ENCODE measurements at places on chromosomes 2 and 18. TPM values are rescaled to one million over a fixed set of nuclear protein-coding genes. Genes with fewer than 3 reads are reported as not detected.

DNA sequence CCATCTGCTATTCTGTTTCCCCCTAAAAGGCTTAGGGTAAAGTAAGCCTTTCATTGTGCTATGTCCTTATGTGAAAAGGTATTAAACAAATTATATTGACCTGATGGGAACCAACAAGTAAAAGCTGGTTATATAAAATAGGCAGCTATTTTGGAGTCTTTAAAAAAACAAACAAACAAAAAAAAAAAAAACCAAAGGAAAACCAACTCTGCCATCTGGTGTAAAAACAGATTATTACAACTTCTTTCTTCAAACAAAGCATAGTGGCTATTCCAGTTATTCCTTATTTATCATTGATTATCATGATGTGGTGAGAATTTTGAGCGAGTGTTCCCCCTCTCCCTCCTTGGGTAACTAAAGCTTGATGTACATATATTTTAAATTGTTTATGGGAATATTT lies 122.3 kb upstream of the FHL2 start:
- no peak for DNase-seq

- DNase-seq: no peak
Measured at GRCh38 chr2:218125095-218125494, 733 bp upstream of the CXCR2 start.

DNA sequence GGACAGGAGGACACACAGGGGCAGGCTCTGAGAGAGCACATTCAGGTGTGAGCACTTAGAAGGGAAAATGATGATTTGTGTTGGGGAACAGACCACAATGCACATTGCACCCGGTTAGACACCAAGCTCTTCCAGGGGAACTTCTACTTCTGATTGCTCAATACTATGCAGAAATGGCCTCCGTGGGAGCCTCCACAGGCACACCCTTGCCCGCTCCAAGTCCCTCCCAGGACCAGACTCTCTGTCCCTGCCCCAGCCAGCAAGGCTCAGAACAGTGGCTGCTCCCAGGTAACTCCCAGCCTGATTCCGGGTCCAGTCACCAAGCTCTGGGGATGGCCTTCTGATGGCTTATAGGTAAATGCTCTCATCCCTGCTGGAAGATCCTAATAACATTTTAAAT lies 56.2 kb downstream of the BCL2L11 start:
- no peak for DNase-seq

GRCh38 chr2:96788442-96789244 lies 27.4 kb upstream of the CNNM3 start:
- peak; percentile 78 for DNase-seq

DNA sequence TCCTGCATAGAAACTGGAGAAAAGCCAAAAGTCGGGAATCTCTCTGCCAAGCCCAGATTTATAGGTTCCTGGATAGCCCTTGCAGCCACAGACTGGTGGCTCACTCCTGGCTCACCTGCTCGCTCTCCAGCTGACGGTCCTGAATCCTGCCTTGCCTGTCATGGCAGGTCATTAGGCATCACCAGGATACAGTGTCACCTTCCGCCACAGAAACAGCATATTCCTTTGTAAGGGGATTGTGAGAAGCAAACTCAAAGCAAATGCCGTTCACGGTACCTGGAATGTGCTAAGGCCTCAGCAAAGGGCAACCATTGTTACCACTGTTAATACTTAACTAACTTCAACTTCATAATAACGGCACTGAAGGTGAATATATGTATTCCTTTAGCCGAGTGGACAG lies 57.1 kb upstream of the GPR45 start:
- no peak for DNase-seq

- no peak for DNase-seq
Measured at GRCh38 chr2:229927817-229928321, 5.6 kb downstream of the FBXO36 start.

RUFY4 gene
- not detected for total RNA-seq

TCF23 gene
- not detected for total RNA-seq

DNA sequence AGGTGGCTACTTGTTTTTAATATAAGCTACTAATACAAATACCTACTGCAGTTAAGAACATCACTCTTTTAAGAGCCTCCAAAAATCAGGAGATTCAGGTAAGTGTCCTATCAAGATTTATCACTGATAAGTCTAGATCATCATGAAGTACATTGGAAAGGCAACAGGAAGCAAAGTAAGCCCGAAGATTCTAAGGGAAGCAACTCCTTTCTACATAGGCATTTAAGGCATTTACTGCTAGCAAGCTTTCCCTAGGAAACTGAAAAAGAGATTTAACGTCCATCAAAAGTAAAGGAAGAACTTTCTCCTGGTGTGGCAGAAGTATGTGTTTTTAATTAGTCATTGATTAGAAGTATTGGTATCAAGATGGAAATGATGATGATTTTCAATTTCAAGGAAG lies 3.7 kb downstream of the STK17B start:
- DNase-seq: no peak

DNA sequence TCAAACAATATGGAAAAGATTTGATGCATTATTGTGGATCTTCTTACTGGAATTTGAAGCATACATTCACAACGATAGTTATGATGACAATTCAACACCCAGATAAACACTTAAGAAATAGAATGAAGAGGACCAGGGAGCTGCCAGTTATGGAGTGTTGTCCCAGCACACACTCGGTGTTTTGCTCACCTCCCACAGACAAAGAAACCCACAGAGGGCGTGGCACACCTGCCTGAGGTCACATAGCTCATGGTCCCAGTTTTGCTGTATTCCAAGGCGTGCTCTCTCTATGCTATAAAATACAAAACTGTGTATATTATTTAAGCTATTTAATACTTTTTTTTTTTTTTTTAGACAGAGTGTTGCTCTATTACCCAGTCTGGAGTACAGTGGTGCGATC lies 31.1 kb downstream of the EFR3B start:
- DNase-seq: no peak

LIMS2 gene
- 237 TPM for total RNA-seq

- no peak for DNase-seq
Measured at GRCh38 chr2:36530178-36530982, 67.6 kb downstream of the FEZ2 start.

ATP6V1B1 gene
- 0.43 TPM for total RNA-seq

DNA sequence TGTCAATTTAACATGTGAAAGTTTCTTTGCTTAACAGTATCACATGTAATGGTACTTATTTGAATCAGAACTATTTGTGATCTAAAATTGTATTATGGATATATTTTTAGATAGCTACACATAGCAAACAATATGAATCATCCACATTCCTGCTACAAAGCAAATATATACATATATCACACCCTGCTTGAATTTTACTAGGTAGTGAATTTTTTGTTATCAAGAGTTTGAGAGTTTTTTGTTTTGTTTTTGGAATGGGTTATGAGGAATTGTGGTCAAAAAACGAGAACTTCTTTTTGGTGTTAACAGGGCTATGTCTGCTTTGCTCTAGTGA lies 635.7 kb downstream of the NRXN1 start:
- DNase-seq: no peak

ANKRD30BL gene
- total RNA-seq: not detected

DNA sequence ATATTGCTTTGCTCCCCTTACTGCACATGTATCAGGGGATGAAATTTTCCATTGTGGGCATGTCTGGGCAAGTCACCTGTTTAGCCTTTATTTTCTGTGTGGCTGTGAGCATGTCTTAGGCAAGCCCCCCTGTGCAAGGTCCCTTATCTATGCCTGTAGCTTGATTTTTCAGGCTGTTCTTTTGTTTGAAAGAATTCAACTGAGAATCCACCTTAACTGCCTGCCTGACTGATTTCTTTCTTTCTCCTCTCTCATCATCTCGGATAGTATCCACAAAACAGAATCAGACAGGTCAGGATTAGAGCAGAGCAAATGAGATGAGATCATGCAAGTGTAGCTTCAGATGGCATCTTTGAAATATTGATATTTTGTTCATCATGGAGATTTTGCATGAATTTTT lies 1147.5 kb upstream of the ACVR2A start:
- no peak for DNase-seq

DNA sequence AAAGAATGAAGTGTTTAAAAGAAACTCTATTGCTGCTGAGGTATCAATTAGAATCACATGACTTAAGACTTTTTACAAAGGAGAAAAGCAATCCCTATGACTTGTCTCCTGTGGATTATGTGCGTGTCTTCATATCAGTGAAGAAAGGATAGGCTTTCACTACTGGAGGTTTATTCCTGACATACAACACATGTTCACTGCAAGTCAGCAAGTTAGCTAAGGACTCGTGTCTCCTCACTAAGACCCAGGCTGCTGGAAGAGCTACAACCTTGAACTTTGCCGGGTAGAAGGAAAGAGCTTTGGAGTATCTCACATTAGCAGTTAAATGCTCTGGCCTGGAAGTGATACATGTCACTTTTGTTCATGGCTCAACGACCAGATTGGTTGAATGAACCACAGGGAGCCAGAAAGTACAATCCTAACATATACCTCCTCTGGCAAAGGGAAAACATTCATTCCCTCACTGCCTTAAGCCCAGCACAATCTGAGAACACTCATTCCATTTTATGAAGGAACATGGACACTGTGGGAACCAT lies 215.3 kb downstream of the RNF152 start:
- no peak for DNase-seq

C2orf42 gene
- total RNA-seq: 13.6 TPM

PFN4 gene
- 0.46 TPM for total RNA-seq

DNAJC5G gene
- total RNA-seq: 2.3 TPM

EVX2 gene
- not detected for total RNA-seq

HOXD13 gene
- total RNA-seq: not detected

SLC5A7 gene
- 0.19 TPM for total RNA-seq

KRCC1 gene
- 22.8 TPM for total RNA-seq

- DNase-seq: no peak
Measured at GRCh38 chr2:136131484-136131960, 13.6 kb upstream of the CXCR4 start.

DNA sequence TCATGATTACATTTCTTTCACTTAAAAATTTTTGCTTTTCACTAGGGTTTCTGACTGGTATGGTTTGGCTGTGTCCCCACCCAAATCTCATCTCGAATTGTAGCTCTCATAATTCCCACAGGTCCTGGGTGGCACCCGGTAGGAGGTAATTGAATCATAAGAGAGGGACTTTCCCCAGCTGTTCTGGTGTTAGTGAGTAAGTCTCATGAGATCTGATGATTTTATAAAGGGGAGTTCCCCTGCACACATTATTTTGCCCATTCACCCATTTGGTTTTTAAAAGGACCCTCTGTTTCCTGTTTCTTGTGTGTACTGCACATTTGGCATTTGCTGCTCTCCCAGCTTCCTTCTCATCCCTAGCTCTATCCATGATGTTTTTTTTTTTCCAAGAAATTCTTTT lies 27.8 kb upstream of the NETO1 start:
- DNase-seq: no peak

- no peak for DNase-seq
Measured at GRCh38 chr2:176914371-176914770, 298.2 kb upstream of the HNRNPA3 start.

DNA sequence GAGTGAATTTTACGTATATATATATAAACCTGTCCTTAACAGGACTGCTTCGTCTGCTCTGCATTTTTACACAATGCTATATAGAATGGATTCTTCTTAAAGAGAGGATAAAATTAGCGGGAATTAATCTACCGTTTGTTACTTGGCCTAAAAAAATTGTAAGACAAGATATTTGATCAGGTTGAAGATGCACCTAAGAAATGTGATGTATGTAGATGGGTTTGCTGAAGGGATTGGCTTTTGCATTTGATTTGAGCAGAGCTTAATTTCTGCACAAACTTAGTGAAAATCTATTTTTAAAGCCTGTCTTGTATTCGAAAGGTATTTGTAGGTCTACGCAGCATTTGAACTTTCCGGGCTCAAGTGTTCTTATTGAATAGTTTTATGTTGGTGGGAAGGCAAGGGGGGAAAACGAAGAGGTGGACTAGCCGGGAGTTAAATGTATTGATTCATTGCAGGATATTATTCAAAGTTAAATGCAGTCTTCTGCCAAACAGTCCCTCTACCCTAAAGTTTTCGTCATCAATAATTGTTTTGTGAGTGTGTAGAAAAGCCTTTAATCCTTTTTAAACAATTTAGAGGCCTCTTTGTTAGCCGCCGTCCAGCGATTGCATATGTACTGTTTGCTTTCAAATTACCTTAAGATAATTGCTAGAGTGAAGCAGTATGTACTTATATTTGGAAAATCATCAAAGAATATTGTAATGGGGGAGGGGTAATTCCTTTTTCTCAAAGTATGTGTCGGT lies 1.2 kb downstream of the PPP1CB start:
- no peak for DNase-seq

DNA sequence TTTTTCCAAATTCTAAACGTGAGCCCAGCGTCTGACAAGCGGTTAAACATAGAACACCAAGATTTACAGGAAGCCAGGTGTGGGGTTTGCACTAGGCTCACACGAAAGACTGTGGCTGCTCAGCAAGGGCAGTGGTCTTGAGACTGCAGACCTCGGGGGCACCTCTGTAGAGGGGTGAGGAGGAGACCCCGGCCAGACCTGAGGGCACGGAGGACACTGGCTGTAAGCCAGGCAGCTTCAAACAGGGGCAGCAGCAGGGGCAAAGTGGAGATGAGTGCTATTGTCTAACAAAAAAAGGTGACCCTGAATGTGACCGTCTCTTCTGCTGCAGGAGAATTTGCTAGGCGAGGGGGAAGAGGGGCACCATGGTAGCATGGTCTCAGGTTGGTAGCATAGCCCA lies 140.3 kb downstream of the CYP26B1 start:
- DNase-seq: no peak

ARID5A gene
- 9.4 TPM for total RNA-seq

DNA sequence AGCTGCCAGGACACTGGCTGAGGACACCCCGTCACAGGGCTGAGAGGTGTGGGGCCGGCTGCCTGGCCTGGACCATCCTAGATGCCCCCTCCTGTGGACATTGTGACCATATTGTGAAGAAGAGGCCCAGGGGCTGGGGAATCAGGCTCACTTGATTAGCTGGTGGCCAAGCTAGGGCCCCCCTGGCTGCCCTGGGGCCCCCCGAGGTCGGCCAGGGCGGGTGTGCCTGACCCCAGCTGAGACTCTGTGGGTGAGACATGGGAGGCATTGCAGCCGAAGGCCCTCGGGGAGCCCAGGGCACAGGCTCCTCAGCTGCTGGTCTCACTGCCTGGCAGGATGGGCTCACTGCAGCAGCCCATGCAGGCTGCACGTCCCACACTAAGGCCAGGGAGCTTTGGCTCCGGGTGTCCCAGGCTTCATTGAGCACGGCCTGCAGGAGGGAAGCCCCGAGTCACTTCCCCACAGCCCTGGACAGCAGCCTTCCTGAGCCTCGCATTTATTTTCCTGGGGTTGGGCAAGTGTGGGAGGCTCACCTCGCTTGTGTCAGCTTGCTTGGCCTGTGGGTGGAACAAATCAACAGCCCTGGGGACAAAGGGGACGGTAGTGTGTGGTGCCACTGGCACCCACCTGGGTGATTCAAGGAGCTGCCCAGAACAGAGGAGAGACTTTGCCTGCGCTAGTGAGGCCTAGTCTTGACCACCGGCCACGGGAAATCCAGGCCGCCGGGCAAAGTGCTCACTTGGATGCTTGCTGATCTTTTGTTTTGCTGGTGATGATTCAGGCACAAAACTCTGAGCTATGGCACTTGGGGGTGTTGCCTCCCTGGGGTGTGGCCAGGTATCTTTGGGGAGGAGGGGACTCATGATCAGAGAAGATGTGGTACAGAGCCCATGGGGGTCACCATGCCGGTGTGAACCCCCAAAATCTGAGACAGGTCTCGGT lies 1.3 kb downstream of the GAL3ST2 start:
- no peak for DNase-seq

GRCh38 chr2:208985644-208986043 lies 438.2 kb upstream of the MAP2 start:
- no peak for DNase-seq

Measured in Right ventricle myocardium superior (tissue), 1 donor.